ENCODE measurements at places on chromosomes 2 and 18.

- DNase-seq: no peak
Measured at GRCh38 chr2:198059800-198060199, 255.4 kb downstream of the PLCL1 start.

- no peak for DNase-seq
Measured at GRCh38 chr2:106030287-106031268, 163.5 kb downstream of the UXS1 start.

- no peak for DNase-seq
Measured at GRCh38 chr2:1736997-1737480, 7.3 kb downstream of the PXDN start.

GRCh38 chr2:127052057-127052770 lies 54.7 kb downstream of the BIN1 start:
- no peak for DNase-seq

- no peak for DNase-seq
Measured at GRCh38 chr2:109644571-109645275, 30.6 kb downstream of the SOWAHC start.

DNA sequence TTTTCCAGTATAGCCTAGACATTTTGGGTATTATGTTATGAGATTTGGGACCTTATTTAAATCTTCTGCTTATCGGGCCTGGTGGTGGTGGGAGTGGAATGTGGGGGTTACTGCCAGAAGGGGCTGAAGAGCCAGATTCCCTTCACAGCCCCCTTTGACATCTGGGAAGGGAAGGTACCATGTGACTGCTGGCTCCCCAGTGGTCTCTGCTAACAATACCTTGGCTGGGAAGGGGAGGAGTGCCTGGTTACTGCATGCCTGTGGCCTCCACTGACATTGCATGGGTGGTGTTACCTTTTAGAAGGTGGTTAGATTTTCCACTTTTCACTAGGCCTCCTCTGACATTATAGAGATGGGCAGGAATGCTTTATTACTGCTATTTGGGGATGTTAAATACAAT lies 8.0 kb downstream of the ATP9B start:
- no peak for DNase-seq

DNA sequence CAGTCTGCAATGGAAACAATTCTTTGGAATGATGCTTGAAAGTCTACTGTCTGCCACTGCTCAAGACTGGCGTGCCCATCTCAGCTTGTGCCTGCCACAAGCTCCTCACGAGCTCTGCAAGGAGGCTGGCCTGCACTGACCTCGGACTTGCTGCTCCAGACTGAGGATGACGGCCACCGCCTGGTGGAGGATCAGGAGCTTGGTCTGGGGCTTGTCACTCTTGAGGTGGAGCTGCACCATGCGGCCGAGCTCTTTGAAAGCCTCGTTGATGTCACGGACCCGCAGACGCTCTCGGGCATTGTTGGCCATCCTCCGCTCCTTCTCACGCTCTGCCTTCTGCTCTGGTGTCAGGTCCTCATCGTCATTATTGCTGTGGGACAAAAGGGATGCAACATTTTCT lies 269.4 kb upstream of the CCDC68 start:
- no peak for DNase-seq

- DNase-seq: no peak
Measured at GRCh38 chr2:154704991-154705390, 6.5 kb downstream of the KCNJ3 start.

GRCh38 chr2:196130039-196130825 lies 41.1 kb downstream of the STK17B start:
- no peak for DNase-seq

DNA sequence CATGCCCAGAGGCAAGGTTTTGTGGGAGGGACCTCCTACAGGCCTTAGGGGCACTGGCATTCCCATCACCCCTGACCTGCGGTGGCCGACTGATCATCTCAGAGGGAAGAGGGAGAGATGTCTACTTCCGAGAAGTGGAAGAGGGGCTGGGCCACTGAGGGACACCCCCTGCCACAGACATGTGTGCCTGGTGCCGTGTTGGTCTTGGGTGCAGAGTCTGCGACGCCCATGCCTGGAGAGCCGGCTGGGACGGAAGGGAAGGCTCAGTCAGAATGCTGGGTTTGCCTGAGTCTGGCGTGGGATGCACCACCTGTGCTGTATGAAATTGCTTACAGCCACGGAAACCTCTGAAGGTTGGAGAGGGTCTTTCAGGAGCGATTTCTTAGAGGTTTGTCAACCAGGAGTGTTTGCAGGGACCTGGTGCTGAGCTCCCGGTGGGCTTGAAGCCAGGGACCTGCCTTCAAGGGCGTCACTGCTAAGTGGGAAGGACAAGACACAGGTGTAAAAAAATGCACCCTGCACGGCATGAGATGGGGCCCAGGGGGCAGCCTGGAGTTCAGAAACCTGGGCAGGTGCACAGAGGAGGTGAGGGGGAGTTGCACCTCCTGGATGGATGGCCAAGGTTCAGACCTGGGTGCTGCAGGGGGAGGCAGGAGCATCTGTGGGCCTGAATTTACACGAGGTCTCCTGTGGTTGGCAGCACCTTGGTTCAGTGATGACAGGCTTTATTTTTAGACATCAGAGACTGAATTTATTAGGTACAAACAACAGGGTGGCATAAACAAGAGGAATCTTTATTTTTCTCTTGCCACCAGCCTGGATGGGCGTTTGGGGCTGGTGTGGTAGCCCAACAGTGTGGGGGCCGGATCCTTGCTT lies 100.3 kb downstream of the CTIF start:
- DNase-seq: no peak

DNA sequence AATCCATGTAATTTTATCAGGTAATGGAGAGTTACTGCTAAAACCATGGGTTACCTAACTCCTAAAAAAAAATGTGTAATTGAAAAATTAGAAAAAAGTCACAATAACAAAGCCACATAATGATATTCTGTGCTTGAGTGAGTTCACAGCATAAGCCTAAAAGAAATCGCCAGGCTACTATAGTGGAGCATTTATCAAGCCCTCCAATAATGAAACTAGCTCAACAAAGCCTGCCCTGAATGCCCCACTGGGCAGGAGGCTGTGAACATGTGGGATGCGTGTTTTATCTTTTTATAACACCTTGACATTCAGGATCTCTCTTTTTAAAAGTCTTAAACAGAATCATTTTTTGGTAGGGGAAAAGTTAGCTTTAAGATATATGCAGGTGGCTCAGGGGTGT lies 86.3 kb downstream of the KCTD18 start:
- DNase-seq: no peak

- DNase-seq: no peak
Measured at GRCh38 chr18:44812426-44812825, 131.7 kb downstream of the SETBP1 start.

DNA sequence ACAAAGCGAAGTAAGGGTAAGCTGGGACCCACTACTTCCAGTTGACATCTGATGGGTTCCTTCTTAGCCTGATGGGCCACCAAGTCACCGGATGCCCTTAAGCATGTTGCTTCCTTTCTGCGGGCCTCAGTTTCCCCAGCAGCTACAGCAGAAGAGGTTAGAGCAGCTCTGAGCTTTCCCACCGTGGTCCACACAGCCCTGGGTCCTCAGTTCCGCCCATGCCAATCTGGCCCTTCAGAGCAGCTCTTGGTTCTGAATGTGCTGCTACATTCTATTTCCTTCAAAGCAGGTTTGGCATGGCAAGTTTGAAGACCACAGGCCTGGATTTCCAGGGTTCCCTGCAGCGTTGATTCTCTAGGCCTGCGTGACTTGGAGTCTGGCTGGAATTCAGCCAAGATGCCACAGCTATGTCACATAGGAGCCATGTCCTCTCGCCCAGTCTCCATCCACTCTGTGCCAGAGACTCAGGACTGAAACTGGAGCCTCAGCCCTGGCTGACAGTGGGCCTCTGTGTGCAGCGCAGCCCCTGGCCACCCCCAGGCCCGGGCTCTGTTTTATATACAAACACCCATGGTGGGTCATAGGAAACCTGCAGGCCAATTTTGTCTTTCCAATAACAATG lies 79.6 kb downstream of the TFCP2L1 start:
- no peak for DNase-seq

DNA sequence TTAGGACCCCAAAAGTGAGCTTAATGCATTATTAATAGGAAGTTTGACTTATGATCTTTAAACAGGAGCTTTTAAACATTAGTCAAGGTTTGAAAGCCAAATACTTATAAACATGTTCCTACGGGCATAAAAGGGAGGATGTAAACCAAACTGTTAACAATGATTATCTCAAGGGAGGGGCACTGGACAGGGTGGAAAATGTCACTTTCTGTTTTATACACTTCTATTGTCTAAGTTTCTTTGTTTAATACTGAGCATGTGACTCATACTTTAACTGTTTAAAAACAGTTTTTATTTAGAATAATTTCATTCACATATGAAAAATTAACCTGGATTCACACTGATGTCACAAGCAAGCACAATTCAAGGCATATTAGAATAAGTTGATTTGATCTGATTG lies 18.3 kb upstream of the ITGA6 start:
- DNase-seq: no peak

DNA sequence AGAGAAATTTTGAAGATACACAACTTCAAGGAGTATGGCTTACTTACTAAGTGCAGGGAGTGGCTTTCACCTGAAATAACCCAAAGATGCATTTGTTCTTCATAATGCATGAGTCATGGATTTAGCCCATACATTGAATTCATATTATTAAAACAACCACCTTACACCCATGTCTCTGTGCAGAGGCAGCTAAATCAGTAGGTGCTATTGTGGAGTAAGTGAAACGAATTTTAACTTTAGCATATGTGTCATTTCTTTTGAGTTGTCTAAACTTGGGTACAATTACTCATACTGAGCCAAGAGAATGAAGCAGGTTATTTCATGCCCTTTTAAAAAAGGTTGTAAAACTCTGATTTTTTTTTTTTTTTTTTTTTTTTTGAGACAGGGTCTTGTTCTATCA lies 11.0 kb upstream of the ANKRD29 start:
- DNase-seq: no peak

GRCh38 chr2:120403676-120404075 lies 57.7 kb downstream of the INHBB start:
- peak; percentile 40 for DNase-seq

GRCh38 chr2:19021100-19021476 lies 337.3 kb downstream of the OSR1 start:
- DNase-seq: no peak

- no peak for DNase-seq
Measured at GRCh38 chr18:9823805-9824473, 61.8 kb upstream of the TXNDC2 start.

- no peak for DNase-seq
Measured at GRCh38 chr2:80737047-80737446, 432.5 kb upstream of the LRRTM1 start.

DNA sequence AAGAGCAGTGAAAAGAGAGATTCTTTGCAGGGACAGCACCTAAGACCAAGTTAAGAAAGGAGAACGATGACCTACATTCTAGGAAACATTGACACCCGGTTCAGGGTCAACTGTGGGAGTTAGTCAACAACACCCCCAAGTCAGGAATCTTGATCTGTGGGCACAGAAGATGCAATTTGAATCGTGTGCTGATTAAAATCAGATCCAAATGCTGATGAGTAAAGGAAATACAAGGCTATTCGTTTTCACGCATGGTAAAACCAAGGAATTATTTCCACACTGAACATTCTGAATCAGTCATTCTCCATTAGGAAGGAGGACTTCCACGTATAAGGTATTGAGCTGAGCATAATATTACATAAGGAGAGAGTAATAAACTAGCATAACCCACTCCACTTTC lies 124.2 kb downstream of the COPS8 start:
- peak; percentile 4 for DNase-seq

Data from activated CD8-positive, alpha-beta memory T cell treated with anti-CD3 and anti-CD28 coated beads for 24 hours (primary cell).